Fibroblast of skin of scalp (primary cell): ENCODE measurements at places on chromosomes 1 and 21.

GRCh38 chr1:22142315-22143064, 407 bp downstream of the WNT4 start:
- DNase-seq, result no peak

- peak; percentile 64 for DNase-seq
Measured at GRCh38 chr1:211469938-211470529, 21.9 kb downstream of the RD3 start.

DNA sequence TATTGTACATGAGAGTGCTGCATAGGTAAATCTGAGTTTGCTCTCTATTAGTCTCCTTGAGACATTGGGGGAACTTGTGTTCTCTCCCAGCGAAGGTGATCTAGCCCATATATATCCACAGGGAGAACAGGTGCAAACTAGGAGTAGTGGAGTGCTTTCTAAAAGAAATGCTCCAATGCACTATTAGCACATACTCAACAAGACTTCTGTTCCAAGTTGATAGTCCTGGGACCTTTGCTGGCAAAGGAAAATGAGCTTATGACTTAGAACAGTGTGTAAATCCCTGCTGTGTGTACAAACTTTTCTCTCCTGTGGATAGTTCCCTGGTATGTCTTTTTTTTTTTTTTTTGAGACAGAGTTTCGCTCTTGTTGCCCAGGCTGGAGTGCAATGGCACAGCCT, 25.5 kb downstream of the CFAP126 start:
- no peak for DNase-seq

DNA sequence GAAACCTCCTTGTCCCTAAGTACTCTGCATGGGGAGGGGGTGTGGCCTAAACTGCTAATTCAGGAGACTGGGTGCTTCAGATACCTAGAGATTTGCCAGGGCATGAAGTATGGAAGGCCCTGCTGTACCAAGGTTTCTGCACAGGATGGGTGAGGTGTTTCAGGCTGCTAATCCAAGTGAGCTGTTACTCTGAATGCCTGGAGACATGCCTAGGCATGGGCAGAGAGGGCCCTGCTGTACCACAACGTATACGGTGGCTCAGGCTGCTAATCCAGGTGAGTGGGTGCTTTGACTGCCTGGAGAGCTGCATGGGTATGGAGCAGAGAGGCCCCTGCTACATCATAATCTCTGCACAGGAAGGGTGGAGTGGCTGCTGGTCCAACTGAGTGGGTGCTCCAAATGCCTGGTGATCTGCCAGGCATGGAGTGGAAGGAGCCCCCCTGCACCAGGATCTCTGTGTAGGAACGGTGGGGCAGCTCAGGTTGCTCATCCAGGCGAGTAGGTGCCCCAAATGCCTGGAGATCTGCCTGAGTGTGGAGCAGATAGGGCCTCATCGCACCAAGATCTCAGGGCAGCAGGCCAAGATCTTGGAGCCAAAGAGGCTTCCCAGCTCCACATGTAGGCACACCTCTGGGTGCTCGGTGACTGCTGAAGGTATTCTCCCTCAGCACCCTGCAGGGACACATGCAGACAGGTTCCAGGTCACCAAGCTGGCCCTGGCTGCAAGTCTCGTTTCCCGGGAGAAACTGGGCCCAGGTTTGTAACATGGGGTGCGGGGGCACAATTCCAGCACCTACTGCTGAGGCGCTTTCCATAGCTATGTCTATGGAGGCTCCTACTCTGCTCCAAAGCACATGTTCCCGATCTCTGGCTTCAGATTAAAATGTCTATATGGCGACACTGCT, 252.5 kb upstream of the PLXNA2 start:
- DNase-seq, result no peak

DNA sequence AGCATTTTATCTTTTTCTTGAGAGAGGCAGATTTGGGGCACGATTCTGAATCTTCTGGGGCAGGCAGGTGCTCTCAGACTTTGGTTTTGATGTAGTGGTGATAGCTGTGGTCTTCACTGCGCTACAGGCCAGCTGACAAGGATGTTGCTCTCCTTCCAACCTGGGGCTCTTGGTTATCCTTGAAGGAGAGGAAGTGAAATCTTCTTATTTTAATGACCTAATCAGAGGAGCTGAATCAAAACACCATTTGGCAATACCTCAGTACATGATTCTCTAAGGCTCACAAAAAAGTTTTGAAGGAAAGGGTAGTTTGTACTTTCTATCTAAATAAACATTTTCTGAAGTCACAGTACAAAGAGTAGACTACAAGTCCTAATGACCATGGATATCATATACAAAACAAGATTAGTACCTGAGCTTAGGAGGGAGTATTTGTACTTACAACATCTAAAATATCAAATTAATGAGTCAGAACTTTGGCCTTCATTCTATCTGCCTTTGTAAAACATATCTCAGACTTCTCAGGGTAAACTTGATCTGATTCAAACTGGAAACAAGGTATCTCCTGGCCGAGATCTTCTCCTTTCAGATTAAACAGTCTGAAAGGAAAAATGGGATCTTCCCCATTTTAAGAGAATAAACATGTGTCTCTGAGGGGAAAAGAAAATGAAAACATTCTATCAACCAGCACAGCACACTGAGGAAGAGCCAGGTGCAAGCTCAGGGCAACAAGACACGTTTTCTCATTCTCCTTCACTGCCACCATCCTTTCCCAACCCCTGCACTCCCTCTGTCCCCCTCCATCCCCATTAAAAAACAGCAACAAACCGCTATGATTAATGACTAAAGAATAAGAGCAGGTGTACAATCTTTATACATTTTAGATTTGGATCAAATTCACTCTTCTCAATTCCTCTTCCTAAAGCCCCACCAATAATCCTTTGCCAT, 69.2 kb downstream of the SH3GLB1 start:
- no peak for DNase-seq

DNA sequence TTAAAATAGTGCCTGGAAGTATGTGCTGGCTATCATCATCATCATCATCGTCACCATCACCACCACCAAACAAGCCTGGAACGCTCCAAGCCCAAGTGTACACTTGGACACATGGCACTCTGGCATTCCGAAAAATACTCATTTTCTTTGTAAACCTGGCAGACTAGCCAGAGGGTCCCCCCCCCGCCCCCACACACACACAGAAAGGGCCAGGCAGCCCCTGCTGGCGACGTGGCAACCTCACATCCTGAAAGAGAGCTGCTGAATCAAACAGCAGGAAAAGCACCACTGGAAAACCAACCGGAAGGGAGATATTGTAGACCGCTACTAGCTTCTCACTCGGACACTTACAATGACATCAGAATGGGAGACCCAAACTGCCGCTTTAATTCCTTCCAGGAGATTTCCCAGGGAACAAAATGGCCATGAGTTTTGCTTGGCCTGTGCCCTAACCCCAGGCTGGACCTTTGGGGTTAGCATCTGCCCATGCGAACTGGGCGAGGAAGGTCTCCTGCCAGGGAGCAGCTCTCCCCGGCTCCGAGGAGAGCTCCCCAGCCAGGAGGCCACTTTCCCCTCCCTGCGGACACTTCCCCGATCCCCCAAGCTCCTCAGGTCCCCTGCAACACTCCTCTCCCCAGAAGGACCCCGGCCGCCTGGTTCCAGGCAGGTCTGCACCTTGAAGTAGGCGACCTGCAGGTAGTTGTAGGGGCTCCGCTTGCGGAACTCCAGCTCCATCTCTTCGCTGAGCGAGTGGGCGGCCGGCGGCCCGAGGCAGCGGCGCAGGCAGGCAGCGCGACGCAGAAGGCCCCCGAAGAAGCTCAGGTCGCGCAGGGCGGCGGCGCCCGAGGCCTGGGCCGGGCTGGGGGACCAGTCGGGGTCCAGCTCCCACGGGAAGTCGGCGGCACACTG, 742 bp downstream of the P3H1 start:
- peak; percentile 86 for DNase-seq

DNA sequence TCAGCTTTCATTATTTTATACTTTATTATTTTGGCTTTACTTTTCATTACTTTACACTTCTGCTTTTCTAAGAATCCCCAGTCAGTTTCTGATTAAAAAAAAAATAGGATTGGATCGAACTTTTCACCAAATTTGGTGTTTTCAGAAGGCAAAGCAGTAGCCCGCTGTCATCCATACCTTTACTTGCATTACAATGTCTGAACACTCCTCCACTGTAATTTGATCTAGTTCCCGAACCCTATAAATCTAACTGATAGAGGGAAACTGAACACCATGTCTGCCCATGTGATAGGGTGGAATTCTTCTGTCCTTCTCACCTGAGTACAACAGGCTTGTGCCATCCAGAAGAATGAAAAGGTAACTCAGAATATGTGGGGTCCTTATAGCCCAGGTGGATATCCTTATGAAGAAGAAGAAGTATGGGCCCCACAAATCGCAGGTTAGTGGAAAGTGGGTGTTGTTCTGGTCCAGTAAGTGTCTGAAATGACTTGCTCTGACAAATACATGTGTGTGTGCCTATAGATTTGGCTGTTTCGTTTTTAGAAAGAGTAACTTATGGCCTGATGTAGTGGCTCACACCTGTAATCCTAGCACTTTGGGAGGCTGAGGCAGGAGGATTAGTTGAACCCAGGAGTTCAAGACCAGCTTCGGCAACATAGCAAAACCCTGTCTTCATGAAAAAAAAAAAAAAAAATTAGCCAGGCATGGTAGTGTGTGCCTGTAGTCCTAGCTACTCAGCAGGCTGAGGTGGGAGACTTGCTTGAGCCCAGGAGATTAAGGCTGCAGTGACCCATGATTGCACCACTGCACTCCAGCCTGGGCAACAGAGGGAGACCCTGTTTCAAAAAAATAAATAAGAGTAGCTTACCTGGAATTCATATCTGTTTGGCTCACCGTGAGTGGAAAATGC, 26.6 kb upstream of the CDC14A start:
- DNase-seq, result no peak

DNA sequence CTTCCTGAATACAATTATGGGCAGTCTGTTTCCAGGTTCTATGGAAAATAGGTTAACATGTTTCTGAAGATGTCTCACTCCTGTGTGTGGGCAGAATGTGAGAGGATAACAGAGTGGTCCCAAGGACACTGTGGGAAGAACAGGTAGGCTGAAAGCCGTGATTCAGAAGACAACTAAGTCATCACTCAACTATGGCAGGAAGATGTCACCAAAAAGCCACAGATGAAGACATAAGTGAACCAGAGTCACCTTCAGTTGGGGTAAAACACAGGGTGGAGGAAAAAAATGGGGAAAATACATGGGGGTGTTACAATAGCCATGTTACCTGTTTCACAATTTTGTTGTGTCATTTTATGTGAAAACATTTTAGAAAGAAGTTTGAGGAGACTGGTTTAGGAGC, 75.1 kb downstream of the UCHL5 start:
- DNase-seq, result no peak

DNA sequence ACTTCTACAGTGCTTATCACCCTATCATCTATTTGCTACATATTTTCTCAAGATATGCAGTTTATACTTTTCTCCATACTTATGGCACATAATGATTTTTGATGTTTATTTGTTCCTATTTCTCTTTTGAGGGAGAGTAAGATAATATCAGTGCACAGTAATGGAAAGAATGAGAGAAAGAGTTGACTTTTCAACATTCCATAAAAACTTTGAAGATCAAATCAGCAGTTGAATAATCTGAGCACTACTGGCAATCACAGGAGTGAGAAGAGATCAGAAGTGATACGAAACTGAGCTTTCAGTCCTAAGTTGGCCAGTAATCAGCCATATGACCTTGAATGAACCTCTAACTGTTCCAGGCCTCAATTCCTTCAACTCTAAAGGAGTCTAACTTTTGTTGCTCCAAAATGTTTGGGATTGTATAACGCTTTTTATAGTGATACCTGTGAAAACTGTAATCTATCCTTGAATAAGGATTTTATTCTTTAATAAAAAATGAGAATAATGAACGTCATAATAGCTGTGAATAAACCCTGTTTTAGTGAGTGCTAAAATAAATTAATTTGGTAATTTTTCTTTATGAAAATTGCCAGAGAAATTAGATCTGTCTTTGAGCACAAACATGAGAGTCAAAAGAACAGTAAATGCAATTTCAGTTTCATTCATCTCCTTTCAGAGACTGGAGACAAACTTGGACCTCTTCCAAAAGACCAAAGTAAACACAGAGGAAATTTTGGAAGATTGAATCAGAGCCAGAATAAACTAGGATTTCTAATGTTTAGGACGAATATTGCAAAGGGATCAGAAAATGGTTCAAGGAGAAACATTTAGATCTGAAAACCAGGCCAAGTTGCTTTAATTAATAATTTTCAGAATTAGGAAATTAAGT, 309.9 kb downstream of the ADGRL2 start:
- DNase-seq, result peak; percentile 17

- no peak for DNase-seq
Measured at GRCh38 chr1:5911871-5912271, 80.4 kb downstream of the NPHP4 start.

- no peak for DNase-seq
Measured at GRCh38 chr1:37661401-37661800, 26.7 kb upstream of the RSPO1 start.

DNA sequence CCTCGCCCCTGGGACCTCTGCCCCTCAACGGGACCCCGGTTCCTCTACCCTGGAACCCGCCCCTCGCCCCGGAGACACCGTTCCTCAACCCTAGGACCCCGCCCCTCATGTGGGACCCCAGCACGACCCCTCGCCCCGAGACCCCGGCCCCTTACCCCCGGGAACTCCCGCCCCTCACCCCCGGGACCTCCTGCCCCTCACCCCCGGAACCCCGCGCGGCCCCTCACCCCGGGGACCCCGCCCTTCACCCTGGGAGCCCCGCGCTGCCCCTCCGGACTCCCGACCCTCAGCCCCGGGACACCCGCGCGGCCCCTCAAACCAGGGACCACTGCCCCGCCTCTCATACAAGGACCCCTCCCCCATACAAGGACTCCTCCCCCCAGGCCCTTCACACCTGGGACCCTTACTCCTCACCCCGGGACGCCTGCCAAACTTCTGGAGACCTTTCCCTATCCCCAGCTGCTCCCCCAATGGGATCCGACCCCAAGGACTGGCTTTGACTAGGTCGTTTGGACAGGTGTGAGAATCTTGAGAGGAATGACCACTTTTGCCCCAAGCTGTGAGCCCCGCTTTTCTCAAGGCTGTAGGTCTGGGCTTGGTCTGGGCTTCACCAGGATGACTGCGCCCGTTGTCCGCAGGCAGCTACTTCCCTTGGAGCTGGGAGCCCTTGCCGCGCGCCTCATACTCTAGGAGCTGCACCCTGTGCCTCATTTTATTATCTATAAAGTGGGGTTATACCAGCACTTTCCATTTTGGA, 843 bp downstream of the DIP2A start:
- peak; percentile 27 for DNase-seq

DNA sequence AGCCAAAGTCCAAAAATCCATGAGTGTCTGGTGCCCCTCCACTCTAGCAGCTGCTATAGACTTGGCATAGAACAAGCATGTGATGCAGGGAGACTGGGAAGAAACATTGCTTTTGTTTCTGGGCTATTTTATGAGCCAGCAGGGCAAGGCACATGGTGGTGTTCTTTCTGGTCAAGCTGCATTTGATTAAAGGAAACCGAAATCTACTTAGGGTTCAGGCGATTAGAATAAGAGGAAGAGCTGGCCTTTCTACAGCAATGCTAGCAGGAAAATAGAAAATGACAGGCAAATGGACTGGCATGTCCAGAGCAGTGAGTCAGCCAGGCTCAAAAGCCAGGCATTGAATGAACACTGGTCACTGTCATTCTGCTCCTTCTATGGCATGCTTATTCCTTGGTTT, 28.5 kb upstream of the ARHGAP29 start:
- DNase-seq, result no peak
